Omental fat pad (tissue), 4 donors: ENCODE measurements at places on chromosomes 3 and 15. TPM values are rescaled to one million over a fixed set of nuclear protein-coding genes. Genes with fewer than 3 reads are reported as not detected.

DNA sequence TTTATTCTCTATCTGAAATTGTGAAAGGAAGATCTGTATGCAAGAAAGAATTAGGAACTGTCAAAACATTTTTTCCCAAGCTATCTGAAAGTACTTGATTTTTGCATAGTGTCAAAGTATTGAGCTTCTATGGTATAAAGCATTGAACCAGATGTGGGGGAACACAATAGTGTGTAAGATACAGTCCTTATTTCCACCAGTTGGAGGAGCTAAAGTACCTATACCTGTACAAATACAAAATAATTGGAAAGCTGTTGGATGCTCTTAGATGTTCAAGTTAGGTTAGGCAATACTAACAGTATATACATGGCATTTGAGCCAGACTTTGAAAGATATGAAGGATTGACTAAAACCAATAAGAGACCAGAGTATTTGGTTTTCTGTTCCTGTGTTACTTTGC, 148.4 kb downstream of the B3GALNT1 start:
- DNase-seq, result no peak

GRCh38 chr3:116118475-116119169, 326.7 kb downstream of the LSAMP start:
- no peak for DNase-seq

DNA sequence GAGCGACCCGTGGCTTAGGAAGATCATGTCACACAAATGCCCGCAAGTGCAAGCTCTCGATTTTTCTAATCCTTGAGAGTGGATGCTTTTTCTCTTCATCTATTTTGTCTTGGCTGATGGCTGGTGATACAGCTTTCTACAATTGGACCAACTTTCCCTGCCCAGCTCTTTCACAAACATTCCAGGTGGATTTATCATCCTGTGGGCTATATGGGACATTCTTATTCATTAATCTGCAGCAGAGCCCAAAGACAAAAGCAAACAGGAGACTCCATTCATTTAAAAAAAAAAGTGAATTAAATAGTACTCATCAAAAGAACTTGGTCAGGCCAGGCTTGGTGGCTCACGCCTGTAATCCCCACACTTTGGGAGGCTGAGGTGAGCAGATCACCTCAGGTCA, 14.2 kb upstream of the TSEN2 start:
- no peak for DNase-seq

DNA sequence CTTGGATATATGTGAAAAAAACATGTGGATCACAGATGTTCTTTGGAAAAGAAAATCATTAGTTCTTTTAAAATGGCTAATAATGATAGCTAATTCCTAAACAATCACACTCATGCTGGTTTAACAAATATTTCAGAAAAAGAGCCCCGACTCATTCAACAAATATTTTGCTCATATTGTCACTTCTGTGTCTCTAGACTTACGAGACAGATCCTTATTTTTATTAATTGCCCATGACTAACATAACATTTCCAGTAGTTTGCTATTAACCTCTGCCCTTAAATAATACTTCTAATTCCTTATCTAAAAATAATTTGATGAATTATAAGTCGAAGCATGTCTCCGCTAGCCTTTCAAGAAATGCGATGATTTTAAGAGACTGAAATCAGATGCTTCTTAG, 70.4 kb downstream of the SATB1 start:
- DNase-seq, result no peak

DNA sequence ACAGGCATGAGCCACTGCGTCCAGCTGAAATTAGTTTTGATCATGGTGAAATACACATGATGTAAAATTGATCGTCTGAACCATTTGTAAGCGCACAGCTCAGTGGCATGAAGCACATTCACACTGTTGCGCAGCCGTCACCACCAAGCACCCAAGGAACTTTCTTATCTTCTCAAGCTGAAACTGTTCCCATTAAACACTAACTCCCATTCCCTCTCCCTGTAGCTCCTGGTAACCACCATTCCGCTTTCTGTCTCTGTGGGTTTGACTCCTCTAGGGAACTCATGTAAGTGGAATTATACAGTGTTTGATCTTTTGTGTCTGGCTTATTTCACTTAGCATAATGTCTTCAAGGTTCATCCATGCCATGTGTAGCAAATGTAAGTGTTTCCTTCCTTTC, 62.3 kb downstream of the FBLN2 start:
- no peak for DNase-seq

DNA sequence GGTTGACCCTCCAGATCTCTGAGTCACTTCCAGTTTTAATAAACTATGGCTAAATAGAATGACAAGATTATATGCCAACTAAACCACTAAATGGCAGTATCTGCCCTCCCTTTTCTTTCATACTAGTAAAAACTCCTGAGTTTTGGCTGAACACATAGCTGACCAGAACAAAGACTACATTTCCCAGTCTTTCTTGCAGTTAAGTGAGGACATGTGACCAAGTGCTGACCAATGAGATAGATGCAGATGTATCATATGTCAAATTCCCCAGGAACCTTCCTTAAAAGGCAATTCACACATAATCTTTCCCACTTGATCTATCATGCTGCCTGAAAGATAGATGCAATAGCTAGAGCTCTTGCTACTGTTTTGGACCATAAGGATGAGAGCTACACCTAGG, 191.3 kb downstream of the SHOX2 start:
- DNase-seq, result no peak

- DNase-seq, result no peak
Observed at GRCh38 chr15:66937588-66937987, 127.8 kb upstream of the SMAD3 start.

DNA sequence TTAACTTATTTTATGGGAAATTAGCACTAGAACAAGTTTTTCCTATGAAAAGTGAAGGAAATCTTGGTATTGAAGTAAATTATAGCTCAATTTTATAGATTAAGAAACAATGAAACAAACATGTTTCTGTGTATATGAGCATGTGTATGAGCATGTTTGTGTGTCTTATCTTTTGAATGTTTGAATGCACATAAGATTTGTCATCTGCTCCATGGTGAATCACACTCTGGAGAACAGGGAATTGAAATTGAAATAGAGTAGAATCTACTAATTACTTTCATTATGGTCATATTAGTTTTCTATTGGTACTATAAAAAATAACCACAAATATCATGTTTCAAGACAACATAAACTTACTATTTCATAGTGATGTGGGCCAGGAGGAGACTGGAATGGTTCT, 646.6 kb downstream of the OTOL1 start:
- no peak for DNase-seq

GRCh38 chr3:23762759-23763477, 42.8 kb upstream of the UBE2E1 start:
- no peak for DNase-seq

- DNase-seq, result no peak
Observed at GRCh38 chr3:17459470-17459993, 282.9 kb downstream of the TBC1D5 start.

The MTFMT gene
- total RNA-seq, result 24.1 TPM

The NR2E3 gene
- total RNA-seq, result 0.56 TPM

The CCR8 gene
- not detected for total RNA-seq

The ZPLD1 gene
- total RNA-seq, result not detected

The PLIN1 gene
- total RNA-seq, result 465 TPM
